ENCODE measurements at places on chromosomes 4 and X. TPM values are rescaled to one million over a fixed set of nuclear protein-coding genes. Genes with fewer than 3 reads are reported as not detected.

DNA sequence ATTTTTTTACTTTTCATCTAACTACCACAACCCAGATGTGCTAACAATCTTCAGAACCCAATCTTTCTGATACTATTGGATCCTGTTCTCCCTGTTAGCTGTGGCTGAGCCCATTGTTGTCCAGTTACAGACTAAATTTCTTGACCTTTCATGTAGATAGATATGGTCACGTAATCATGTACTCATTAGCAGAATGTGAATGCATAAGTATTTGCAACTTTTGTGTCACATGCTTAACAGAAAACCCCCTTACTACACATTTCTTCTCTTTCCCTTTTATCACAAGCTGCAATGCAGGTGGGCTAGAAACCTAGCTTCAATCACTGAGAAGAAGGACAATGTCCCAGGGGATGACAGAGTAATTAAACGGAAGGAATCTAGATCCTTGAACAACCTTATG is 13.1 kb upstream of the FAM13A start:
- H3K36me3 ChIP-seq = no peaks in the 10 kb centered on the region
- H3K27ac ChIP-seq = no peak overlapping the region
- H3K4me3 ChIP-seq = no peak overlapping the region
- H3K27me3 ChIP-seq = no peaks in the 10 kb centered on the region
- no peaks in the 10 kb centered on the region for H3K4me1 ChIP-seq
- no peak for DNase-seq

GRCh38 chr4:32884198-32884597 is 2164.0 kb downstream of the PCDH7 start:
- H3K27me3 ChIP-seq = no peaks in the 10 kb centered on the region
- DNase-seq = no peak
- H3K27ac ChIP-seq = no peak overlapping the region
- H3K4me3 ChIP-seq = no peak overlapping the region

GRCh38 chr4:20124317-20125026 is 127.2 kb upstream of the SLIT2 start:
- H3K4me1 ChIP-seq = no peaks in the 10 kb centered on the region
- no peaks in the 10 kb centered on the region for H3K36me3 ChIP-seq
- H3K27me3 ChIP-seq = no peaks in the 10 kb centered on the region
- no peak overlapping the region for H3K4me3 ChIP-seq
- no peak for DNase-seq

- peaks cover 2% of the 10 kb centered on the region for H3K36me3 ChIP-seq
- H3K4me1 ChIP-seq = no peaks in the 10 kb centered on the region
- no peak overlapping the region for H3K4me3 ChIP-seq
- no peak for DNase-seq
Observed at GRCh38 chrX:64389489-64389888, 5.8 kb downstream of the MTMR8 start.

GRCh38 chrX:148376342-148376741 is 124.1 kb upstream of the AFF2 start:
- no peak overlapping the region for H3K27ac ChIP-seq
- DNase-seq = no peak
- H3K4me1 ChIP-seq = no peaks in the 10 kb centered on the region

- no peak for DNase-seq
- no peaks in the 10 kb centered on the region for H3K4me1 ChIP-seq
- no peaks in the 10 kb centered on the region for H3K27me3 ChIP-seq
Observed at GRCh38 chrX:110853610-110854009, 58.0 kb upstream of the CHRDL1 start.

DNA sequence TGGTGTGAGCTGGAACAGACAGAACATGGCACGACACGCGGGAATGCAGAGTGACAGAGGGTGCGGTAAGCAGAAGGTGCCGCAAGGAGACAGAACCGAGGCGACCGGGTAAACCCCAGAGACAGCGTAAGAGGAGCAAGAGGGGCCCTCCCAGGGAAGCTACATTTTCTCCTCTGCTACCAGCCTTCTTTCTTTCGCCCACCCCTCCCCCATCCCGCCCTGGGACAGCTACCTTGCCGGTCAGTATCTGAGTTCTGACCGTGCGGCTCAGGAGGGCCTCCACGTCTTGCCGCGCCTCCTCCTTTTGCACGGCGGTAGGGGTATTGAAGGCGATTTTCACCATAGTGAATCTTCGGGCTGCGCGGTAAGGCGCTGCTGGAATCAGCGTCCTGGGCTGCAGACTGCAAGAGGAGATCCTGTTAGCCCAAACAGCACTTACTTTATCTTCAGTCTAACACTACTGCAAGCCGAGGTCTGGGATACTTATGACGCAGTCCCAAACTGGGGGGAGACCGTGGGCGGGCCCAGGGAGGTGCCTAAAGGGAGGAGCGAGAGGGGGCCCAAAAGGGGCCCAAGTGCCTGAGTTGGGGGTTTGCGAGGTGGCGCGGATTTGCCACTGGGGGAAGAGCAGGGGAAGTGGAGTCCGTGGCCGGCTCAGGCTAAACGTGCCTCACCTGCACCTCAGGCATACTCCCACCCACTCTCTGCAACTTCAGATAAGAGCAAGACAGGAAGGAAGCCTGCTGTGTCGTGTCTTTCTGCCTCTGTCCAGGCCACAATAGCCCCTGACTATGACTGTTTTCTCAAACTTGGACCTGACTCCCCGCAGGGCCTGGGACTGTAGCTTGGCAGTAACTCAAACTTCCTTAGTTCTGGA is at the start of gene ITM2A:
Gene ITM2A, minus strand, starts transcription at position 462 of the 877 bp plus-strand sequence. Its CDS starts 119 bp downstream, at position 343.
- H3K36me3 ChIP-seq = no peaks in the 10 kb centered on the region
- no peaks in the 10 kb centered on the region for H3K27me3 ChIP-seq
- no peaks in the 10 kb centered on the region for H3K4me1 ChIP-seq
- peak within 1 kb of the TSS; percentile 80 for H3K27ac ChIP-seq
- H3K4me3 ChIP-seq = peak within 1 kb of the TSS; percentile 67

DNA sequence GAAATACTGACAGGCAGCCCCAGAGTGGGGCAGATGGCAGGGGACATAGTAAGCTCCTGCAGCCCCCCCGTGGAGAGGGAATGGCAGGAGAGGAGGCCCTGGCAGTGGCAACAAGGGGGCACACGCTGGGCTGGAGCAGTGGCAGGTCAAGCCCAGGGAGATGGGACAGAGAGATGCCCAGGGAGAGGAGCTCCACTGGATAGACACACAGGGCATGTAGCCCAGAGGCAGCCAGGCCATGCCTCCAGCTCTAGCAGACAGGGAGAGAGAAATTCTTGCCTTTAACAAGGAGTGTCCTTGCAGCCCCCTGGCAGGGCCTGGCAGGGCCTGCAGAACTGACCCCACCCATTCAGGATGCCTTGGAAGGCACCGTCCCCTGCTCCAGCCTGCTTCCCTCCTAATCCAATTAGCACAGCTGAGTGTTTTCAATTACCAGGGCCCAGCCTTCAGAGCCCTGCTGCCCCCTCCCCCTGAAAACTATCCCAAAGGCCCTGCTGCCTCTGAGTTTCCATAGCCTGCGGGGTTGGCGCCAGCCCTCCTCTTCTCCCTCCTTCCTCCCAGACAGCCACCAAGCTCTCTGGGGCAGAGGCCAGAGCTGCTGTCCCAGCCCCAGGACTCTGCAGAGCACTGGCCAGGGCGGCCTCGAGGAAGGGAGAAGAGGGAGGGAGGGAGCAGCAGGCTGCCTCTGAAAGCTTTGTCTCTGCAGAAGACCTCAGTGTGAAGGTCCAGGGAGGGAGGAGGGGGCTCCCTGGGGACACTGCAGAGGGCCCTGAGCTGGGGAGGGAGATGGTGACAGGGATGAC is 12.5 kb downstream of the L1CAM start:
- H3K4me1 ChIP-seq = no peaks in the 10 kb centered on the region
- H3K27me3 ChIP-seq = peaks cover 28% of the 10 kb centered on the region
- DNase-seq = no peak
- no peaks in the 10 kb centered on the region for H3K36me3 ChIP-seq
- H3K27ac ChIP-seq = no peak overlapping the region

DNA sequence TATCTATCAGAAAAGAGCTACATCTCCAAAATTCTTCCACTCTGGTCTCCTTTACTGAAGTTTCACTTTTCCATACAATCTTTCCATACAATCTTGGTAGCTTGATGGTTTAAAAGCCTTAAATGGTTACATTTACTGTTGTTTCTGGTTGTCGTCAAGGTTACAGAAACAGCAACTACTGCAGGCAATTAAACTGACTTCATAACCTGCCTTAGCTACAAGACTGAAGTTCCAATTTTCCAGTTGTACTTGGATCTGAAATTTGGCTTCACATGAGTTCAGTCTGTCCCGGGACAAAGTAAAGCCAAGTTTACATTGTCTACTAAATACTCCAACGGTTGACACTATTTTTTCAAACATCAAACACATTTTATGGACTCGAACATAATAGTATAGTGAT is 326.4 kb downstream of the ANKRD50 start:
- H3K4me1 ChIP-seq = no peaks in the 10 kb centered on the region
- no peak overlapping the region for H3K27ac ChIP-seq
- H3K36me3 ChIP-seq = no peaks in the 10 kb centered on the region

- no peaks in the 10 kb centered on the region for H3K36me3 ChIP-seq
- DNase-seq = no peak
- H3K27me3 ChIP-seq = no peaks in the 10 kb centered on the region
- H3K4me1 ChIP-seq = peaks cover 10% of the 10 kb centered on the region
Observed at GRCh38 chr4:90330546-90330945, 203.4 kb downstream of the CCSER1 start.

DNA sequence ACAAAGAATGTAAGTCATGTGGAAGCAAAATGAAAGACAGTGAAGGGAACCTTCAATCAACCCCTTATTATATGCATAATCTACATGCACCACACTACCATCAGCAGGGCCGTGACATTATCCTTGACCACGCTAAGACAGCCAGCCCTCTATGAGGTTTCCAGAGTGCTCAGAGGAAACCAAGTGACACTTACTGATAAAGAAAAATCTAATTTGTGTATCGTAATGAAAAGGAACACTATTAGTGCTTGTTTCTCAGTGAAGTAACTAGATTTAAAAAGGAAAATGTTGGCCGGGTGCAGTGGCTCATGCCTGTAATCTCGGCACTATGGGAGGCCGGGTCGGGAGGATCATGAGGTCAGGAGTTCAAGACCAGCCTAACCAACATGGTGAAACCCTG is 56.4 kb downstream of the ABCG2 start:
- H3K4me3 ChIP-seq = no peak overlapping the region
- no peaks in the 10 kb centered on the region for H3K36me3 ChIP-seq
- H3K27me3 ChIP-seq = no peaks in the 10 kb centered on the region
- H3K27ac ChIP-seq = no peak overlapping the region
- no peaks in the 10 kb centered on the region for H3K4me1 ChIP-seq

DNA sequence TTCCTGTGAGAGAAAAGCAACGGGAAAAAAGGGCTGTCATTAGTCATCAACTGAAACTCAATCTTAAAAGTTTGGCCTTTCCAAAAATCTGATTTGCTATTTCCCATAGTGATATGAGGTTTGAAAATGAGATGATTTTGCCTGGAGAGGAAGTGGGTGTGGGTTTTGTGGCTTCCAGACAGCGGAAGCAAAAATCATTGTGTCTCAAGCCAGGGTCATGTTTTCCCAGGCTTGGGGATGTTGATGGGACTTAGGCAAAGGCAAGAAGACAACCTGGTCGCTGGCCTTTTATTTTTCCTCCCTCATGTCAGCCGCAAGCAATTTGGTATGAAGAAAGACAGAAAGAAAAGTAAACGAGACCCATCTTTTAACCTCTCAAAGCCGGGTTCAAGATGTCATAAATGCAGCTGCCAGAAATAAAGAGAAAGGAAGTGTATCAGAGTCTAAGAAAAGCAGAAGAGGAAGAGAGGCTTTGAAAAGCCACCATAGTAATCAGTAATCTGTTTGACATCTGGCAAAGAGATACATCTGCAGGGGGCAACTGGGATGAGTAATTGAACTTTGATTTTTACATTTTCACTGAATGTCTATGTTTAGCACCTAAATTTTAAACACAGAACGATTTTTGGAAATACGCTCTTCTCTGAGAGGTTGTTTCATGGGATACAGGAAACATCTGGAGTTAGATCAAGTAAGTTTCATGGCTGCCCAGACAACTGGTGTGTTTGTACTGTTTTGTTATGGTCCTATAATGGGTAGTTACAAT is 521.6 kb upstream of the SLIT2 start:
- H3K27me3 ChIP-seq = no peaks in the 10 kb centered on the region
- peaks cover 6% of the 10 kb centered on the region for H3K4me1 ChIP-seq
- no peaks in the 10 kb centered on the region for H3K36me3 ChIP-seq
- H3K4me3 ChIP-seq = no peak overlapping the region
- peak overlapping the region; percentile 40 for H3K27ac ChIP-seq
- no peak for DNase-seq

- no peak overlapping the region for H3K4me3 ChIP-seq
- H3K36me3 ChIP-seq = no peaks in the 10 kb centered on the region
- no peak overlapping the region for H3K27ac ChIP-seq
- no peaks in the 10 kb centered on the region for H3K27me3 ChIP-seq
Observed at GRCh38 chr4:152451496-152451895, 84.4 kb downstream of the FBXW7 start.

DNA sequence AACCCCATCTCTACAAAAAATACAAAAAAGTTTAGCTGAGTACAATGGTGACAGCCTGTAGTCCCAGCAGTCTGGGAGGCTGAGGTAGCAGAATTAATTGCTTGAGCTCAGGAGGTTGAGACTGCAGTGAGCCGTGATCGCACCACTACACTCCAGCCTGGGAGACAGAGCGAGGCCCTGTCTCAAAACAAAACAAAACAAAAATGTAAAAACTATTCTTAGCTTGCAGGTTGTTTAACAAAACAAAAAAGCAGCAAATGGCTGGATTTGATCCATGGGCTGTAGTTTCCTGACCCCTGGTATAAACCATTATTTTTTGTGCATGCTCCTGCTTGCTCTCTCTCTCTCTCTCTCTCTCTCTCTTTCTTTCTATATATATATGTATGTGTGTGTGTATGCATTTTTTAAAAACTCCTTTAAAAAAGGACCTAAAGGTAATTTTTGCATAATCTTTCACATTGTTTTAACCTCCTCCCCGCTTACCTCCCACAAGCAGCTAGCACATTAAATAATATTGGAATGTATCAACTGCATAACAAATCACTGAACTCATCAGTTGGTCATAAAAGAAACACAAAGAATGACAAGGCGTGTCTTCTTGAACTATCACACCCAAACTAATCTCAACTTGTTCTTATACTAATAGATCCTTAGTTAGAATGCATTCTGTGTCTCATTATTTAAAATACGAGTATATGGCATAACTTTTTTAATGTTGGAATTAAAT is 4.8 kb downstream of the AREG start:
- H3K27ac ChIP-seq = no peak overlapping the region
- peaks cover 11% of the 10 kb centered on the region for H3K4me1 ChIP-seq
- H3K36me3 ChIP-seq = no peaks in the 10 kb centered on the region
- H3K4me3 ChIP-seq = no peak overlapping the region

The CLTRN gene
- total RNA-seq = 0.66 TPM

The HMGN5 gene
- total RNA-seq = 3.1 TPM

The AREG gene
- total RNA-seq = 0.55 TPM

The GSX2 gene
- total RNA-seq = not detected

The ARMCX4 gene
- total RNA-seq = 5.3 TPM

The FAM149A gene
- 12.2 TPM for total RNA-seq

The HPSE gene
- 1.1 TPM for total RNA-seq

The MID1IP1 gene
- total RNA-seq = 30.9 TPM

The ANKRD50 gene
- 5.5 TPM for total RNA-seq

The FAAH2 gene
- 0.14 TPM for total RNA-seq

The PGAM4 gene
- not detected for total RNA-seq

The TLR3 gene
- 4.9 TPM for total RNA-seq

The TFDP3 gene
- total RNA-seq = not detected

Data from left ventricle myocardium inferior (tissue), 1 donor.